Pericardium fibroblast (primary cell): ENCODE measurements at places on chromosomes 16 and 17. TPM values are rescaled to one million over a fixed set of nuclear protein-coding genes. Genes with fewer than 3 reads are reported as not detected.

The CD300A gene
- total RNA-seq, result not detected in 2 replicates

The NGFR gene
- 12.3 and 54.9 TPM in 2 replicates for total RNA-seq

The FNDC8 gene
- not detected in 2 replicates for total RNA-seq

The CSH2 gene
- total RNA-seq, result not detected in 2 replicates

The ANKRD40CL gene
- total RNA-seq, result not detected in 2 replicates

The ZFPM1 gene
- total RNA-seq, result 2.8 TPM in 2 replicates
